ENCODE measurements at places on chromosomes 1 and 21. TPM values are rescaled to one million over a fixed set of nuclear protein-coding genes. Genes with fewer than 3 reads are reported as not detected.

The TDRD5 gene
- total RNA-seq: 0.05 TPM

DNA sequence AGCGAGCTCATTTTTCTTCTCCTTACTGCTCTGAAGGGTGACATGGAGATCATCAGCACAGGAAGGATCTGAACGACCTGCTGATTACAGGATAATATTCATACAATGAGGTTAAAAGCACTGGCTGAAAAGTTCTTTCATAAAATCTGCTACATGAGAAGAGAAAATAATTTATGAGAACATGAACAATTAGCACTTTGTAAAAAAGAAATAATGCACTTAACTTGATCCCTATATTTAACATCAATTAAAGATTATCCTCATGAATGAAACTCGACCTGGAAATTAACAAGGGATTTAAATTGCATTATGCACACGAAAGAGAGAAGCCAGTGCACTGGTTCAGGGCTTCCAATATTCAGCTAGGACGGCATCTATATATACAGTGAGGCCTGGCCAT is 46.6 kb downstream of the RRAGC start:
- DNase-seq: no peak

- no peak for DNase-seq
Observed at GRCh38 chr1:197913495-197914276, 3.5 kb upstream of the LHX9 start.

The TSPEAR gene
- total RNA-seq: not detected

The KCNT2 gene
- total RNA-seq: 14.1 TPM

The C1QA gene
- 85.7 TPM for total RNA-seq

All from ovary (tissue), 10 donors.